ENCODE measurements at places on chromosomes 12 and 14. TPM values are rescaled to one million over a fixed set of nuclear protein-coding genes. Genes with fewer than 3 reads are reported as not detected.

CORO1C gene
- 112 TPM for total RNA-seq

MMP19 gene
- total RNA-seq, result 2.7 TPM

CYP46A1 gene
- total RNA-seq, result 0.25 TPM

IGF1 gene
- 3.2 TPM for total RNA-seq

DNA sequence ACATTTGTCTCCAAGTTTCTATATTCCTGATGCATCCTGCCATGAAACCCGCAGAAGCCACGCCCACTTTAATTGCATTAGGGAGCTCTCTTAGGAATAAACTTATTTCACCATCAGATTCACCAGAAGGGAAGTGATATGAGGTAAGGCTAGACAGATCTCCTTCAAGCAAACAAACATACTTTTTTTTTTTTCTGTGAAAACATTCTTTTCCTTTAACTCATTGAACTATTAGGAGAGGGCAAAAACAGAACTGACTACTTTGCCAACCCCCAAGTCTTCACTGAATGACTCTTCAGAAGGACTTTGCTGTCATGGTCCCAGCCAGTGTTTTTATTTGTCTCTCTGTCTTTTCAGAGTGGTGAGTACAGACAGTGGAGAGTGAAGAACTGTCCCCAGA lies 48.4 kb downstream of the GTF2A1 start:
- DNase-seq, result no peak
- H3K36me3 ChIP-seq, result no peaks in the 10 kb centered on the region
- H3K27ac ChIP-seq, result no peak overlapping the region
- no peaks in the 10 kb centered on the region for H3K27me3 ChIP-seq

DNA sequence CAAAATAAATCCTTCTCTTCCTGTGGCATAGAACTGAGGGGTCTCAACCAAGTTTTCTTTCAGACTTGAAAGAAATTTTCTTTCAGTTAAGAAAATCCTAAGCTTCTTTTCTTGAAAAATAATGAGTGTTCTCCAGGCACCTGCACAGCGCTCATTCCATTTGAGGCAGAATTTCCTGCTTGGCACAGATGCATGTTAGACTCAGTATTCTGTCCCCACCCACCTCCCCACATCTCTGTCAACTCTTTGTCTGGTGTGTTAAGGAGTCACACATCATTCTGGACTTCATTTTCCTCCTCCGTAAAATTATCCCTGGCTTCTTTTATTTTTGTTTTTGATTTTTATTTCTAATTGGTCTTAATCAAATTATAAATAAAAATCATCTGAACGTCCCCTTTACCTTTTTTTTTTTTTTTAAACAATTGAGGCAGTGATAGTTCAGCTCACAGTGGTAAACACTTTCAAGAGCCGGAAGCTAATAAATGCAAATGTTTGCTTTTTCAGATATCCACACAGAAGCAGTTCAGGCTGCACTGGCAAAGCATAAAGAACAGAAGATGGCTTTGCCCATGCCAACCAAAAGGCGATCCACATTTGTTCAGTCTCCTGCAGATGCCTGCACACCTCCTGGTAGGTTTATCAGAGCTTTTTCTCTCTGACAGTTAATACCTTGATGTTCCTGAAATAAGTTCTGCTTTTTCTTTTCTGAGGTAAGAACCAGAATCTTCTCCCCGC lies 104.0 kb upstream of the ATF1 start:
- peak; percentile 57 for DNase-seq
- H3K4me1 ChIP-seq, result no peaks in the 10 kb centered on the region
- H3K4me3 ChIP-seq, result no peak overlapping the region
- no peaks in the 10 kb centered on the region for H3K27me3 ChIP-seq
- H3K27ac ChIP-seq, result peak overlapping the region; percentile 23
- no peaks in the 10 kb centered on the region for H3K36me3 ChIP-seq

DNA sequence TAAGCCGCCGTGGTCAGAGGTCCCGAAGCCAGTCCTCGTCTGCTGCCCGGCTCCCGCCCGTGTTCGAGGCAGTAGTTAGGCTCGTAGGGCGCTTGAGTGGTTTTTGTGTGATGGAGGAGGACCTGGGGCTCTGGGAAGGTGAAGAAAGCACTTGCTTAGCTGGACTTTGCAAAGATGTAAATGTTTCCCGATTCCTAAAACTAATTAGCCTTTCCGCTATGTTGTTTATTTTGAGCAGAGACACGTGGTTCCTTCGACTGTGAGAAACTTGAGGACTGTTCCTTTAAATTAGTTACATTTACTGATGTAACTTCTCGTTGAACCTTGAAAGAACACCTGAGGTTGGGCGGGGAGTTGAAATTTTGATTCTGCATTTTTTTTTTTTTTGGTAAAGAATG lies 33.9 kb downstream of the MIA2 start:
- DNase-seq, result no peak
- H3K4me1 ChIP-seq, result no peaks in the 10 kb centered on the region
- peak overlapping the region; percentile 92 for H3K27ac ChIP-seq
- no peaks in the 10 kb centered on the region for H3K27me3 ChIP-seq

DNA sequence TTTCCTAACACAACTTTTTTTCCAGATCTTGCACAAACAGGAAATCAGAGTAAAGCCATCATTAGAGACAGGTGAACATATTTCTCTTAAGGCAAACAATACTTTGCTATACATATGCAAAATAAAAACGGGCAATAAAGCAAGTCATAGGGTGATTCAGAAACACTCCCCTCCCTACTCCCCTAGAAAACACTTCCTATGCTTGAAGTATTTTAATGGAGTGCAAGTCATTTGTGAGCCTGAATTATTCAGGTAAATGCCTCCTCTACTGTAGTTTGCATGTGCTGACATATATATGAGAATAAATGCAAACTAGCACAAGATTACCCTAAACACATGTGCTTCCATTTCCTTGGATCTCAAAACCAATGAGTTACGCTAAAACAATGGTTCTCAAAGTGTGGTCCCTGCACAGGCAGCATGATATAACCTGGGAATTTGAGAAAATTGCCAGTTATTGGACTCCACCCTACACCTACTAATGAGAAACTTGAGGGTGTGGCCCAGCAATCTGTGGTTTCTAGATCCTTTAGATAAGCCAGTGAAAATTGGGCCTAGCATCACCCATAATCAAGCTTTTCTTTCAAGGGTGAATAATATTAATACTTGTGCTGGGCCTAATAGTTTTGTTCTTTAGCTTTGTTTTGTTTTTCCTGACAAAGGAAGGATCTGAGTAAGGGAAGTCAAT lies 159.7 kb upstream of the BMP4 start:
- no peak overlapping the region for H3K4me3 ChIP-seq
- no peaks in the 10 kb centered on the region for H3K36me3 ChIP-seq
- H3K27ac ChIP-seq, result no peak overlapping the region
- H3K4me1 ChIP-seq, result no peaks in the 10 kb centered on the region
- DNase-seq, result no peak
- no peaks in the 10 kb centered on the region for H3K27me3 ChIP-seq

DNA sequence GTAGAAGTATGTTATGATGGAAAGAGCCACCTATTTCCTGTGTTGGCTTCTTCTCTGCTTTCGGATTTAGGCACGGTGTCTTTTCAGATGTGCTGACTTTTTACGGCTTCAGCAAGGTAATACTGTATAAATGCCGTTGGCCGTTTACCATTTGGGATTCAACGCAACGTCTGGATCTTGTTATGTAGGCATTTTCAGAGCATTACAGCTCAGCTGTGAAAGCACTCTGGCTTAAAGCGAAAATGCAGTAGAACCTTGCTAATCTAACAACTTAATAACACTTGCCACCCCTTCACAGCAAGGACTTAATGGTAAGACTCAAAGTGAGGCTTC lies 229.9 kb downstream of the EFCAB11 start:
- H3K27ac ChIP-seq, result no peak overlapping the region
- DNase-seq, result no peak
- H3K4me1 ChIP-seq, result no peaks in the 10 kb centered on the region
- H3K27me3 ChIP-seq, result no peaks in the 10 kb centered on the region
- H3K4me3 ChIP-seq, result no peak overlapping the region

- no peak overlapping the region for H3K4me3 ChIP-seq
- no peaks in the 10 kb centered on the region for H3K27me3 ChIP-seq
- H3K4me1 ChIP-seq, result no peaks in the 10 kb centered on the region
- H3K27ac ChIP-seq, result no peak overlapping the region
- DNase-seq, result no peak
These were observed 168.2 kb downstream of the AKAP6 start for GRCh38 chr14:32497248-32497647.

GRCh38 chr14:94066089-94066676 lies 14.8 kb downstream of the DDX24 start:
- no peak overlapping the region for H3K4me3 ChIP-seq
- peaks cover 7% of the 10 kb centered on the region for H3K36me3 ChIP-seq
- no peaks in the 10 kb centered on the region for H3K27me3 ChIP-seq
- peak overlapping the region; percentile 75 for H3K27ac ChIP-seq
- DNase-seq, result peak; percentile 84

GRCh38 chr12:128606970-128607369 lies 216.8 kb downstream of the SLC15A4 start:
- DNase-seq, result peak; percentile 32
- H3K27me3 ChIP-seq, result no peaks in the 10 kb centered on the region
- H3K36me3 ChIP-seq, result no peaks in the 10 kb centered on the region
- no peak overlapping the region for H3K27ac ChIP-seq
- H3K4me3 ChIP-seq, result no peak overlapping the region
- peaks cover 4% of the 10 kb centered on the region for H3K4me1 ChIP-seq

GRCh38 chr12:14138495-14138894 lies 157.1 kb upstream of the GRIN2B start:
- no peak overlapping the region for H3K4me3 ChIP-seq
- H3K27me3 ChIP-seq, result no peaks in the 10 kb centered on the region
- H3K27ac ChIP-seq, result no peak overlapping the region
- no peak for DNase-seq
- H3K4me1 ChIP-seq, result no peaks in the 10 kb centered on the region
- H3K36me3 ChIP-seq, result no peaks in the 10 kb centered on the region

DNA sequence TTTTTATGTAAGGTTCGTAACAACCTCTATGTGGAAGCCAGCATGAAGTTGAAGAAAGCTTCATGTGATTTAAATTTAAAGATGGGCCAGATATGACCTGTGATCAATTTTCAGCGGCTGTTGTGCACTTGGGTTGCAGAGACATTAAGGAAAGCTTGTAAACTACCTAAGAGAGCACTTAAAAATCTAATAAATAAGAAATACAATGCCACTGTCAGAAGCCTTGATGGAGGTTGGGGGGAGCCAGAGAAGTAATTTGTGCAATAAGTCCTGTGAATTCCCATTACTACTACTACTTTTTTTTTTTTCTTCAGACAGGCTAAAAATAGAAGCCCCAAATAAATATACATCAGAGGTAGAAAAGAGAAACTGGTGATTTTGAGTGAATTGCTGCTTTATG lies 30.3 kb upstream of the SLC24A4 start:
- H3K4me1 ChIP-seq, result no peaks in the 10 kb centered on the region
- DNase-seq, result no peak
- no peak overlapping the region for H3K4me3 ChIP-seq
- no peaks in the 10 kb centered on the region for H3K36me3 ChIP-seq
- H3K27ac ChIP-seq, result no peak overlapping the region
- no peaks in the 10 kb centered on the region for H3K27me3 ChIP-seq
